ENCODE measurements at places on chromosomes 4 and X.

- DNase-seq: no peak
Observed at GRCh38 chr4:125420526-125420925, 105.8 kb downstream of the FAT4 start.

DNA sequence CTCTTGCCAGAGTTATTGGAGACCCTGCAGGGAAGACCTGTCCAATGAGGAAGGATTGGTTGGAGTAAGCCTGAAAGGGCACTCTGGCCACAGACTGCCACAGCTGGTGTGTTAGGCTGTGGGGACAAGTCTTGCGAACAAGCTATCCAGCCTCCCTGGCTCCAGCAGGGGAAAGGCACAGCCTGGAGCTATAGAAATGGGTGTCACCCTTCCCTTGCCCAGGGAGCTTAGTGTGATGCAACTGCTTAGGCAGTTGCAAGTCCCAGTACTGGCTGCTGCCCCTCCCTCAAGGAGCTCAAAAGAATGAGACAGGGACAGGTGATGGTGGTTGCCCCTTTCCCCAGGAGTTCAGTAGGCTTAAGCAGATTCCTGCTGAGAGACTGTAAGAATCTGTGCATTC lies 165.7 kb upstream of the CT83 start:
- no peak for DNase-seq

GRCh38 chr4:135838889-135839288 lies 1637.3 kb upstream of the PABPC4L start:
- DNase-seq: no peak

DNA sequence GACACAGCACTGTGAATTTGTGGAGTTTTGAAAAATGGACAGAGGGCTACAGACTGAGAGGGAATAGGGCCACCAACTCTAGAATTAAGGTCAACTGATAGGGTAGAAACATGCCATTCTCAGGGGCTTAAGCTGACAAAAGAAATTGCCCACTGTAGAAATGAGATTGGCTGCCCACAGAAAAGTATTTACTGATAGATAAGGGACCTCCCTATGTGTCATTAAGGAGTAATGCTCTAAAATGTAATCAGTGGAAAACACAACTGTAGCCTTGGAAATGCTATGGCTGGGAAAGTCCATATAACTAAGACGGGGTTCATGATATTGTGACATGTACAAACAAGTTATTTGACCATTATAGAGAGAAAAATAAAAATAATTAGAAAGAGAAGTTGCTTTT lies 4.6 kb downstream of the RTL9 start:
- DNase-seq: no peak

DNA sequence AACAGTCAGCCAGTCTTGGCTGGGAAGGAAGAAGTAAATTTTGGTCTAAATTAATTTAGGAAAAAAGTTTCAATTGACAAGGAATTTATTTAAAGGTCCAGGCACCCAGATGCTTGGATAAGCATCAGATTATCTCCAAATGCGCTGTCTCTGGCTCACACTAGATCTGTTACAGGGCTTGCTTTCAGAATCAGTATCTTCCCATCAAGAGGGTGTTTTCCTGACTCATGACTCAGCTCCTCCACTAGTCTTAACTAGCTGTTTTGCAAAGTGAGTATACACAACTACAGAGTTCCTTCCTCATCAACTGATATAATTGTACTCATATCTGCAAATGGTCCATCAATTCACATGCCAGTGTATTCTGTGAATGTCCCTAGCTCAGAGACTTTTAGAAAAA lies 482.1 kb upstream of the CPEB2 start:
- no peak for DNase-seq

All from Karpas-422 (cell line).